NCI-H345 (cell line): ENCODE measurements at places on chromosomes 1 and 21.

- DNase-seq = no peak
Observed at GRCh38 chr1:185441605-185442004, 124.6 kb upstream of the IVNS1ABP start.

DNA sequence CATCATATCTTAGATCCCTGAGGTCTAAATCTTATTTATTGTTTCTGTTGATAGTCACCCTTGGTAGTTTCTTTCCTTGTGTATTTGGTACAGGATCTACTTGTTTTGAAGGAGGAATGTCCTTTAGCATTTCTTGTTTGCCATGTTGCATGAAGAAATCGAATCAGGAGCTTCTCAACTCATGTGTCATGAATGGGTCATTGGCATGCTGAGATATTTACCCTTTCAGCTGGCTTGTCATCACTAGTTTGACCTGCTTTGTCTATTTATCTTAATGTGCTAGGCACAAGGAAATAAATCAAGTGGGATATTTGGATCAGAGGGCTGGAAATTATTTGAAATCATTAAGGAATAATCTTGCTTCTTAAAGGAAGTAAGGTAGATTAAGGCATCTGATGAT lies 23.8 kb downstream of the THEM4 start:
- DNase-seq = no peak

GRCh38 chr1:119906927-119907652 lies 10.8 kb upstream of the ADAM30 start:
- no peak for DNase-seq

DNA sequence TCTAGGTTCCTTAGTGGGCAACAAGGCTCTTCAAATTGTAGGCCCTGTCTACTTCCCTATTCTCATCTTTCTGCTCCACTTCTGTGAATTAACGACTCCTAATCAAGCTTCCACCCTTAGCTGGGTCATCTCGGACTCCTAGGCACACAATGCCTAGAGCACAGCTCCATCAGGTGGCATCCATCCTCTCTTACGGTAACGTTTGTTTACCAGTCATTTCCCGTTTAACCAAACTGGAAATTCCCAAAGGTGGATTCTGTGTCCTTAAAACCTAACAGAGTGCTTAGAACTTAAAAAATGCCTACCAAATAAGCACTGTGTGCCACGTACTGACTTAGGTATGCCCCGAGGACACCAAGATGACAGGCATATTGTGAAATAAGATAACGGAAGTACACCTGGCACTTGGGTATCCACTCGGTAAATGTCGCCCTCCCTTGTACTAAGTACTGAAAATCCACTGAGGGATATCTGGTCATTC lies 1.5 kb downstream of the PARP1 start:
- no peak for DNase-seq

- DNase-seq = no peak
Observed at GRCh38 chr1:3419415-3420204, 34.9 kb upstream of the ARHGEF16 start.

GRCh38 chr1:240526312-240526711 lies 85.6 kb downstream of the GREM2 start:
- no peak for DNase-seq
